ENCODE measurements at places on chromosomes 12 and 14. TPM values are rescaled to one million over a fixed set of nuclear protein-coding genes. Genes with fewer than 3 reads are reported as not detected.

GRCh38 chr14:40053416-40053815 is 621.2 kb upstream of the FBXO33 start:
- DNase-seq: no peak

GRCh38 chr12:21502164-21502496 is 541 bp downstream of the GOLT1B start:
- peak; percentile 23 for DNase-seq

DNA sequence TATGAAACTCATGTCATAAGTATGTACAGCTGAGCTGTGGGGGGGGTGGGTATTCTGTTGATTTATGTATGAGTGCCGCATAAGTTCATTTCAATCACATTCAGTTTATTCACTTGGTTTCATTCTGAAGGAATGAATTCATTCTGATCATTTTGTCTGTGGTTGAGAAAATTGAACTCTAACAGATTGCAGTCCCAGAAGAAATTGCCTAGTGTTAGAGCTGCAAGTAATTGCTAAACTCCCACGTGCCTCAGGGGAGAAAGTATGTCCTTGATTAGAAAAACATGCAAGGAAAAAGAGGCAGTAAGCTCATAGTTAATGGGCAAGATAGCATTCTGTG is 442.4 kb upstream of the MGAT4C start:
- DNase-seq: peak; percentile 19

DNA sequence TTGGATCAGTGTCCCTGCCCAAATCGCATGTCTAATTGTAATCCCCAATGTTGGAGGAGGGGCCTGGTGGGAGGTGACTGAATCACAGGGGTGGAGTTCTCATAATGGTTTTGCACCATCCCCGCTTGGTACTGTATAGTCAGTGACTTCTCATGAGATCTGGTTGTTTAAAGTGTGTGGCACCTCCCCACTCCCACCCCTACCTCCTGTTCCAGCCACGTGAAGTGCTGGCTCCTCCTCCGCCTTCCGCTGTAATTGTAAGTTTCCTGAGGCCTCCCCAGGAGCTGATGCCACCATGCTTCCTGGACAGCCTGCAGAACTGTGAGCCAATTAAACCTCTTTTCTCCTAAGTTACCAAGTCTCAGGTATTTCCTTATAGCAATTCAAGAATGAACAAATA is 67.2 kb downstream of the FERMT2 start:
- DNase-seq: no peak

DNA sequence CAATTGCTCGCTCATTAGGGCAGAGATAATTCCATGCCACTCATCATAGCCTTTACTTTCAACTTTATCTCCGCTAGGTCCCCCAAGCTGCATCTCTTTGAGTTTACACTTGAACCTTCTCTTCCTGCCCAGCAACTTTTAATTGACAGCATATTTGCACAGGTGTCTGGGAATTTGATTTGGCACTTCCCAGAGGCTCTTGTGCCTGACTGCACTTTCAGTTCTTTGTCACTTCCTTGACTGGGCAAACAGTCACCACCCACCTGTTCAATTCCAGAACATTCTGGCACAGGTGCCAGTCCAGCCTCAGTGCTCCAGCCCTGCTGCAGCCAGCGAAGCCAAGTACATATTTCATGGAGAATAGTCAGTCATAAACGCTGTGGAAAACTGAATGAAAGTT is 110.1 kb upstream of the LRIG3 start:
- no peak for DNase-seq

GRCh38 chr14:32650030-32650429 is 288.6 kb upstream of the NPAS3 start:
- DNase-seq: no peak

GRCh38 chr12:66309606-66310005 is 7.3 kb downstream of the HELB start:
- no peak for DNase-seq

DNA sequence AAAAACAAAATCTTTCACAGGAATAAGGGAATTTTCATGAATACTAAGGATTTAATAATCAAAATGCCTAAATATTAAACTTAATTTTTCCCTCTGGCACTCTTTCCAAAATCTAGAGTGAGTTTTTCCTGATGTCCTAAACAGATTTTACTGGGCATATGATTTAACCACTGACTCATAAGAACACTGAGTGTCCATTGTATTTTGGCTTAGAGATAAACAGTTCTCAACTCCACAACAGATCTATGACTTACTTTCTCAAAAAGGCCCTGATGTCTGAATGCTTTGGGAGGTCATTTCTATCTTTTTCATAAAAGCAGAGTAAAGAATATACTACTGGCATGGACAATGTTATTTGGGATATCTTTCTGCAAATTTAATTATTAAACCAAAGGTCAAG is 15.0 kb downstream of the TMBIM4 start:
- DNase-seq: no peak

- DNase-seq: no peak
Observed at GRCh38 chr12:42689699-42690098, 100.2 kb upstream of the PRICKLE1 start.

GRCh38 chr14:56414236-56414635 is 165.4 kb upstream of the TMEM260 start:
- no peak for DNase-seq

DNA sequence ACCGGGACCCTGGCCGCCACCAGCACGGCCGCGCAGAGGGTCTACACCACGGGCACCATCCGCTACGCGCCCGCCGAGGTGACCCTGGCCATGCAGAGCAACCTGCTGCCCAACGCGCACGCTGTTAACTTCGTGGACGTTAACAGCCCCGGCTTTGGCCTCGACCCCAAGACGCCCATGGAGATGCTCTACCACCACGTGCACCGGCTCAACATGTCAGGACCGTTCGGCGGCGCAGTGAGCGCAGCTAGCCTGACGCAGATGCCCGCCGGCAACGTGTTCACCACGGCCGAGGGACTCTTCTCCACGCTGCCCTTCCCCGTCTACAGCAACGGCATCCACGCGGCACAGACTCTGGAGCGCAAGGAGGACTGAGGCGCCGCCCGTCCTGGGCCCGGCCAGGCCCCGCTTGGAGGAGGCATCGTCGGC is 150.1 kb downstream of the EGLN3 start:
- DNase-seq: no peak

GRCh38 chr12:13195785-13196129 is 769 bp upstream of the EMP1 start:
- DNase-seq: no peak

GRCh38 chr12:56520048-56520447 is 1.6 kb upstream of the RBMS2 start:
- no peak for DNase-seq

GRCh38 chr12:18612971-18613370 is 124.8 kb downstream of the PLCZ1 start:
- DNase-seq: no peak

DNA sequence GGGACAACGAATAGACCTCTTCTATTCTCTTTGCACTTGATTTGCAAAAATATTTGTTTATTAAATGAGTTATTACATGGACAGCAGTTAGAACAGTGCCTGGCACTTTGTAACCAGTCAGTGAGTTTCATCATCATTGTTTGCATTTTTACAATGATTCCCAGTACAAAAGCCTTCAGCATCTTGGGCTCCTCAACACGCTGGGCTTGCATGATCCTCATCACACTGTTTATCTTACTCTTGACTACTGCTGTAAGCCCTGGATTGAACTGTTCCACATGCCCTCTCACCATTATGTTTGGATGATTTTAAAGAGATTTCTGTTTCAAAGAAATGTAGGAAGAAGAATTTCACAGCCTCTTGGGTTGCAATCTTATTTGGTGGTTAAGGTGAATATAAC is 204.3 kb downstream of the PELI2 start:
- no peak for DNase-seq

DNA sequence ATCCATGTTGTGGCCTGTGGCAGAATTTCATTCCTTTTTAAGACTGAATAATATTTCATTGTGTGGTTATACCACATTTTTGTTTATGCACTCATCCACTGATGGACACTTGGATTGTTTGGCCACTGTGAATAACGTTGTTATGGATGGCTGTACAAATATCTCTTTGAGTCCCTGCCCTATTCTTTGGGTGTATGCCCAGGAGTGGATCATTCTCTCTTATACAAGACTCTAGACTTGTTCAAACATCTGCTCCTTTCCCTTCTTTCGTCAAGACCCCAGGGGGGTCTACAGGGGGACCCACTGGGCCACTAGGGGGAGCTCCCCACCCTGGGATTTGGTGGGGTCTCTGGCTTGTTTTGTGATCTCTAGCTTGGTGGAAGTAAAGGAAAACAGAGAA is 77.4 kb downstream of the FBXL14 start:
- DNase-seq: no peak

GRCh38 chr14:56855891-56856461 is 45.7 kb upstream of the OTX2 start:
- DNase-seq: no peak

DNA sequence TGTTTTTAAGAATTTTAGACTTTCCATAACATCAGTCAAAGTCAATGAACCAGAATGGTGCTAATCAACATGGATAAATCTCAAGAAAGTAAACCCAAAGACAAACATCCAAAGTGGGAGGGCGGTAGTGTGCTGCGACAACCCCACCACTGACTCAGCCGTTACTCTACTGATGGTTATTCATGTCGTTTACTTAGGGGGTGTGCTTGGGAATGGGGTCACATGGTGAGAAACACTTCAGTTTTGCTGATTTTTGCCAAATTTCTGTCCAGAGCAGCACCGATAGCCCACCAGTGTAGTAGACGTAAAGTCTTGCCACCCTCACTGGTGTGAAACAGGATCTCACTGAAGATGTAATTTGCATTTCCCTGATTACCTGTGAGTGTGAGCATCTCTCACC is 99.9 kb downstream of the ADGRD1 start:
- DNase-seq: no peak

OTOGL gene
- polyA plus RNA-seq: 0.81 TPM

VPS33A gene
- 16.2 TPM for polyA plus RNA-seq

PTGER2 gene
- 7.8 TPM for polyA plus RNA-seq

PELI2 gene
- 29.1 TPM for polyA plus RNA-seq

RNF212B gene
- polyA plus RNA-seq: 1.3 TPM

PPFIBP1 gene
- 136 TPM for polyA plus RNA-seq

ACAD10 gene
- polyA plus RNA-seq: 49.8 TPM

RCOR1 gene
- 33.7 TPM for polyA plus RNA-seq

PLD4 gene
- 4.1 TPM for polyA plus RNA-seq
